ENCODE measurements at places on chromosomes 13 and 19. TPM values are rescaled to one million over a fixed set of nuclear protein-coding genes. Genes with fewer than 3 reads are reported as not detected.

- H3K27ac ChIP-seq = no peak overlapping the region
- H3K27me3 ChIP-seq = no peaks in the 10 kb centered on the region
- peaks cover 64% of the 10 kb centered on the region for H3K36me3 ChIP-seq
- H3K4me3 ChIP-seq = no peak overlapping the region
Measured at GRCh38 chr19:35019144-35019543, 11.1 kb upstream of the SCN1B start.

- no peaks in the 10 kb centered on the region for H3K36me3 ChIP-seq
- no peaks in the 10 kb centered on the region for H3K27me3 ChIP-seq
- H3K4me3 ChIP-seq = no peak overlapping the region
- no peak overlapping the region for H3K27ac ChIP-seq
- H3K4me1 ChIP-seq = no peaks in the 10 kb centered on the region
- no peak for DNase-seq
Measured at GRCh38 chr13:107881362-107881761, 334.0 kb downstream of the LIG4 start.

DNA sequence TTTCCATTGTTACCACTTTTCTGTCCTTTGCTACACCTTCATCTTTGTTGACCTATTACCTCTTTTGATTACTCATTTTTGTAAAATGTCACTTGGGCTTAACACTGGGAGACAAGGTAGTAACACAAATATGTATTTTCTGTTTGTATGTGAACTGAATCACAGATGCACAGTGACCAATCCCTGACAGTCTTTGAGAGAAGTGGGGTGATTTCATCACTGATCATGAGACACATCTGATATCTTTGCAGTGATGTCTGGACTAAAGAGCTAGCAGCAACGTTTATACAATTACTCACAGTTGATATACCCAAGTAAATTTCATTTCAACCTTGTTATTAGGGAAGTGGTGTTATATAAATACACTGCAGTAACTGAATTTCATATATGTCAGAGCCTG lies 1397.4 kb upstream of the SPRY2 start:
- DNase-seq = no peak
- H3K27ac ChIP-seq = no peak overlapping the region
- no peaks in the 10 kb centered on the region for H3K4me1 ChIP-seq

DNA sequence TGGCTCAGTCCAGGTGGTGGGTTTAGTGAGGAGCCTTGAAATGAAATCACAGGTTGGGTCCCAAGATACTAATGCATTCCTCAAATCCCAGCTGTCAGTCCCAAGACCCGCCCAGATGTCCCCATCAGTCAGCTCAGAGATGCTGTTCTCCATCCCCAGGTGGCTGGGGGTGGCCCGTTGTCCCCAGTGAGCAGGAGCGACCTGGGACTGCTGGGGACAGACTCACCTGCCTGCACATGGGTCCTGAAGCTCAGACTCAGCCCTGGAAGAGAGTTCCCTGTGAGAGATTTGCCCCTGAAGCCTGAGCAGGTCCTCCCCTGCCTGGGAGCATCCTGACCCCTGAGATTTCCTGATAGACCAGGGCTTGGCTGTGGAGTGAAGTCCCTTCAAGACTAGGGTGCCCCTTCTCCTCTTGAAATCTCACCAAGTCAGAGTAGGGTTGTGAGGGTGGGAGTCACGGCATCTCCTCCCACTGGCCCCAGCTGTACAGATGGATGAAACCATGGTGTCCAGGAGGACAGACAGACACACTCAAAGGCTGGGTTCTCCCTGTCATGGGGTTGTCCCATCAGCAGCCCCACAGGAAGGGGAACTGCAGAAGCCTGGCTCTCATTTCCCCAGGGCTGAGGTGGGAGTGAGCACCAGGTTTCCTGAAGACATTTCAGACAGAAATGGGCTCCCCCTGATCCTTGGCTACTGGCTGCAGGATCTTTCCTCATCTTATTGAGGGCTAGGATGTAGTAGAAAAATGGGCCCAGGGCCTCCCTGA lies 14.4 kb downstream of the LILRA5 start:
- no peak overlapping the region for H3K27ac ChIP-seq
- no peak overlapping the region for H3K4me3 ChIP-seq
- H3K36me3 ChIP-seq = no peaks in the 10 kb centered on the region
- peaks cover 7% of the 10 kb centered on the region for H3K4me1 ChIP-seq
- no peak for DNase-seq
- H3K27me3 ChIP-seq = peaks cover 19% of the 10 kb centered on the region

The GFY gene
- total RNA-seq = not detected

DNA sequence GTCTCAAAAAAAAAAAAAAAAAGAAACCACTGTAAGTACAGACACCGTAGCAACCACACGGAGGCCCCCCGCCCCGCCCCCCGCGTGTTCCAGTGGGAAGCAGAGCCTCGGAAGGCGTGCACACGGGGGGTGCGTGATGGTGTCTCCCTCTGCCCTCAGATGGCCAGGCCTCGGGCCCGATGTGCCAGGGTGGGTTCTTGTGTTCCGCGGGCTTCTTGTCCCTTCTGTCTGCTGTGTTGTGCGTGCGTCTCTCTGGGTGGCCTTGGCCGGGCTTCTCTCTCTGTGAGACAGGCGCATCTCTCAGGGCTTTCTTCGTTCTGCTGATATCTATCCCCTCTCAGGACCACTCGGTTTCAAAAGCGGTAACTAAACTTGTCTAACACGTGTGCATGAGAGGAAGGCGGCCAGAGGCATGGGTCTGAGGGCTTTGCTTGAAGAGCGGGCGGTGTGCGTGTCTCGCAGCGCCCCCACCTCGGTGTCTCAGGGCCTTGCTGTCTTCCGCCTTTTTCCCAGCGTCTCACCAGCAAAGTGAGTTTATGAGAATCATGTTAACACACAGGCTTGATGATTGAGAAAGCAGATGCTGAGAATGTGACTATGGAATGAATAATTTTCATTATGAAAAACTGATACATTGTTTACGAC lies 12.6 kb downstream of the ATP11A start:
- H3K4me3 ChIP-seq = no peak overlapping the region
- H3K27ac ChIP-seq = no peak overlapping the region
- H3K27me3 ChIP-seq = no peaks in the 10 kb centered on the region
- no peaks in the 10 kb centered on the region for H3K36me3 ChIP-seq

- H3K4me3 ChIP-seq = no peak overlapping the region
- no peak for DNase-seq
- no peak overlapping the region for H3K27ac ChIP-seq
- H3K4me1 ChIP-seq = no peaks in the 10 kb centered on the region
- H3K36me3 ChIP-seq = no peaks in the 10 kb centered on the region
Measured at GRCh38 chr13:66036636-66037035, 1193.5 kb downstream of the PCDH9 start.

- H3K36me3 ChIP-seq = no peaks in the 10 kb centered on the region
- H3K4me1 ChIP-seq = peaks cover 3% of the 10 kb centered on the region
- H3K4me3 ChIP-seq = no peak overlapping the region
- H3K27ac ChIP-seq = no peak overlapping the region
- DNase-seq = no peak
- H3K27me3 ChIP-seq = no peaks in the 10 kb centered on the region
Measured at GRCh38 chr13:109874484-109875454, 88.4 kb upstream of the IRS2 start.

The KCNRG gene
- total RNA-seq = 0.60 TPM

- no peak overlapping the region for H3K4me3 ChIP-seq
- peaks cover 18% of the 10 kb centered on the region for H3K36me3 ChIP-seq
- no peaks in the 10 kb centered on the region for H3K27me3 ChIP-seq
- H3K27ac ChIP-seq = no peak overlapping the region
- no peak for DNase-seq
Measured at GRCh38 chr19:18433015-18433691, 4.8 kb downstream of the ISYNA1 start.

DNA sequence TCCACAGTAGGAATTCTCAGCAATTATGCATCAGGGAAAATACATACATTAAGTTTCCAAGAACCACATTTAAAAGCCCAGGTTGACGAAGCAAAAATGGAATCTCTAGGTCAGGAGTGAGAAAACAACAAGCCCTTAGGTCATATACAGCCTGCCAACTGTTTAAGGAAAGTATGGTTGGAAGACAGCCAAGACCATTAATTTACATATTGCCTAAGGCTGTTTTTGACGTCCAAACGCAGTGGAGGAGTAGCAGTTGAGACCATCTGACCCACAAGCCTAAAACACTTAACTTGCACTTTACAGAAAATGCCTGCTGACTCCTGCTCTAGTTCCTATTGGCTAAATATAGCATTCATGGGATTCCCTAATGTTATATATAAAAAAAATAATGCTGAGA lies 299.0 kb downstream of the ITGBL1 start:
- no peak overlapping the region for H3K4me3 ChIP-seq
- H3K4me1 ChIP-seq = no peaks in the 10 kb centered on the region
- no peak for DNase-seq

- H3K4me3 ChIP-seq = no peak overlapping the region
- no peaks in the 10 kb centered on the region for H3K4me1 ChIP-seq
- H3K27ac ChIP-seq = no peak overlapping the region
- no peak for DNase-seq
- H3K36me3 ChIP-seq = no peaks in the 10 kb centered on the region
Measured at GRCh38 chr13:93397619-93398018, 171.0 kb downstream of the GPC6 start.

The TNFSF13B gene
- total RNA-seq = 11.7 TPM

The ZNF134 gene
- 15.4 TPM for total RNA-seq

DNA sequence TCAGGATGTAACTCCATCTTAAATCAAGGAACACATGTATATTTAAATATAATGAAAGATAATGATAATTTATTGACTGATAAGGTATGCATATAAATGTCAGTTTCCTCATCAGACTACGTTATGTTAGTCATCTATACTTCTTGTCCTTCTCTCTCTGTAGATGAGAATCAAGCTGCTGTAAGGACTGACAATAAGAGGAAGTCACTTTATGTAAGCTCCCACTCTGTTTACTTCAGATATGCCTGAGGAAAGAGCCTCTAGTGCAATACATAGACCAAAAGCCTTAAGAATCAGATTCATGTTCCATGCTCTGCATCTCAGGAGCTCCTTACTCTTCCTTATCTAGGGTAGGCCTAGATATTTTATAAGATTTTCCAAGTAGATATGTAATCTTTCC lies 9.6 kb upstream of the SLITRK6 start:
- no peak for DNase-seq
- H3K36me3 ChIP-seq = no peaks in the 10 kb centered on the region
- no peaks in the 10 kb centered on the region for H3K4me1 ChIP-seq
- no peaks in the 10 kb centered on the region for H3K27me3 ChIP-seq

The CAPNS1 gene
- total RNA-seq = 519 TPM

The CRX gene
- not detected for total RNA-seq

The CYP4F11 gene
- total RNA-seq = not detected

The PRTN3 gene
- total RNA-seq = not detected

GRCh38 chr19:55590109-55590508 lies 9.2 kb downstream of the FIZ1 start:
- H3K4me3 ChIP-seq = no peak overlapping the region
- DNase-seq = no peak
- H3K36me3 ChIP-seq = peaks cover 15% of the 10 kb centered on the region
- peaks cover 17% of the 10 kb centered on the region for H3K27me3 ChIP-seq

DNA sequence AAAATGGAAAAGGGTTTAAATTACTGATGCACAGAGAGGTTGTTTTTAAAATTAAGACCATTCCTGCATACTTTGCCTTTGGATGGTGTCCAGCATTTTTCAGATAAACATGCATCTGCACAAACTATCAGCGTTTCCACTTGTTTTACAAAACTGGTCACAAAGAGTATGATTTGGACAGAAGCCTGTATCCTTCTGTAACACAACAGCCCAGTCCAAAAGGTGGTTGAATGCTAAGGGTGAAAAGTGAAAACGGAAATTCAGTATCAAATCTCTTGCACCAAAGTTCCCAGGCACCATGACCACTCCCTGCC lies 21.7 kb upstream of the DOCK9 start:
- H3K27me3 ChIP-seq = no peaks in the 10 kb centered on the region
- DNase-seq = no peak
- peaks cover 28% of the 10 kb centered on the region for H3K36me3 ChIP-seq
- peaks cover 90% of the 10 kb centered on the region for H3K4me1 ChIP-seq

The AXL gene
- 0.20 TPM for total RNA-seq

- no peak overlapping the region for H3K27ac ChIP-seq
- H3K27me3 ChIP-seq = peaks cover 2% of the 10 kb centered on the region
- no peak overlapping the region for H3K4me3 ChIP-seq
- no peak for DNase-seq
Measured at GRCh38 chr13:22169473-22169872, 498.6 kb downstream of the FGF9 start.

DNA sequence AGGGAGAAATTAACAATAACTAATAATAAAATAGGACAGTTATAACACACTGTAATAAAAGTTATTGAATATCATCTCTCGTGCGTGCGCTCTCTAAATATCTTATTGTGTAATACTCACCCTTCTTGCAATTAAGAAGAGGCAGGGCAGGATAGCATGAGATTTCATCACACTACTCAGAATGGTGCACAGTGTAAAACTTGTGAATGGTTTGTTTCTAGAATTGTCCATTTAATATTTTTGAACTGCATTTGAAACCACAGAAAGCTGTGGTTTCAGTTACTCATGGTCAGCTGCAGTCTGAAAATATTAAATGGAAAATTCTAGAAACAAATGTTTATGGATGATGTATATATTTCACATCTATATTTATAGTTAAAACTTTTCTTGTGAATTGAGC lies 161.1 kb downstream of the DCT start:
- H3K36me3 ChIP-seq = peaks cover 16% of the 10 kb centered on the region
- no peak overlapping the region for H3K27ac ChIP-seq
- peaks cover 37% of the 10 kb centered on the region for H3K4me1 ChIP-seq
- no peak for DNase-seq

The FARP1 gene
- total RNA-seq = 0.67 TPM

DNA sequence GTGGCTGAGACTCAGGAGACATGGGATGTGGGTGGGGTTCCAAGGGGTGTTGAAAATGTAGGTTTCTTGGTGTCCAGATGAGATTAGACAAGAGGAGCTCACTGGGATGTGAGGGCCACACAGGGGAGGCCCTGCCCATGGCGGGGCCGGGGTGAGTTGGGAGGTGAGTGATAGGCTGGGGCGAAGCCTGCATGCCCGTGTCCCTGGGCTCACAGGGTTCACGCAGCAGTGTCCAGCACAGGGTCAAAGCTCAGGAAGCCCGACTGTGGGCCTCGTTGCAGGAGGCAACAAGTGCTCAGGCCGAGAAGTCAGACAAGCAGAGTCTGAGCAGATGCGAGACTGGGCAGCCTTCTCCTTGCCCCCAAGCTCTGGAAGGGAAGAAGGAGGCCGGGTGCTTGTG lies 27.2 kb downstream of the CCDC8 start:
- no peak overlapping the region for H3K27ac ChIP-seq
- no peak overlapping the region for H3K4me3 ChIP-seq
- H3K4me1 ChIP-seq = no peaks in the 10 kb centered on the region
- no peaks in the 10 kb centered on the region for H3K27me3 ChIP-seq
- H3K36me3 ChIP-seq = peaks cover 60% of the 10 kb centered on the region

DNA sequence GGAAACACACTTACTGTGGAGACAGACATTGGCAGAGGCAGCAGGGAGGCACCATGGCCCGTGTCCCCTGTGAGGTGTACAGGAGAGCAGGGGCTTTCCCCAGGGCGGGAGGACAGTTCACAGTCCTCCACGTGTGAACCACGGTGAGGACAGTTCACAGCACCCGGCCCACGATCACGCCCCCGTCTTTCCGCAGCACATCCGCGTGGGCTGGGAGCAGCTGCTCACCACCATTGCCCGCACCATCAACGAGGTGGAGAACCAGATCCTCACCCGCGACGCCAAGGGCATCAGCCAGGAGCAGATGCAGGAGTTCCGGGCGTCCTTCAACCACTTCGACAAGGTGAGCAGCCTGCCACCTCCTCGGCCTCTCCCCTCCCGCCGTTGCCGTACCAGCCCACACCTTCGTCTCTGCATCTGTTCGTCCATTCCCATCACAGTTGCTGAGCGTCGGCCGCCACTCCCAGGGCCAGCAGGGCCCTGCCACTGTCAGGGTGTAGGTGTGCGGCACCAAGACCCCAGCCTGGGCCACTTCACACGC lies 17.4 kb downstream of the CAPN12 start:
- DNase-seq = no peak
- H3K27ac ChIP-seq = no peak overlapping the region
- no peaks in the 10 kb centered on the region for H3K27me3 ChIP-seq
